Kidney epithelial cell (primary cell): ENCODE measurements at places on chromosomes 6 and 20. TPM values are rescaled to one million over a fixed set of nuclear protein-coding genes. Genes with fewer than 3 reads are reported as not detected.

The OR2B6 gene
- total RNA-seq = not detected in 2 replicates

DNA sequence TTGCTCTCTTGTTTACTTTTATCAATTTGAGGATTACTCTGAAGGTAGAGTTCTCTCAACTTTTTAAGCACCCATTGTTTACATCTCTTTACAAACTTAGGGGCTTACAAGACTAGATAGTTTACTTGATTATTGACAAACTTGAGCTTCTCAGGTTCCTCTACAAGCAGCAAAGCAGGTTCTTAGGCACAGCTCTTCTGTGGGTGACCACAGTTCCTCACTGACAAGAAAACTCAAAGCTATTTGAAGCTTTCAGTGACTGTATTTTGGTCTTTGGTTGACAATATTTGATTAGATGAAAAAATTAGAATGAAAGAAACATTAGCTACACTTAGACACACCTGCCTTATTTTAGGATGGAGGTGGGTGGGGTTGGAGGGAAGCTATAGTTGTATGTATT is 327.3 kb upstream of the RUNX2 start:
- DNase-seq = no peak

The HMGCLL1 gene
- 0.07 and 0.25 TPM in 2 replicates for total RNA-seq

DNA sequence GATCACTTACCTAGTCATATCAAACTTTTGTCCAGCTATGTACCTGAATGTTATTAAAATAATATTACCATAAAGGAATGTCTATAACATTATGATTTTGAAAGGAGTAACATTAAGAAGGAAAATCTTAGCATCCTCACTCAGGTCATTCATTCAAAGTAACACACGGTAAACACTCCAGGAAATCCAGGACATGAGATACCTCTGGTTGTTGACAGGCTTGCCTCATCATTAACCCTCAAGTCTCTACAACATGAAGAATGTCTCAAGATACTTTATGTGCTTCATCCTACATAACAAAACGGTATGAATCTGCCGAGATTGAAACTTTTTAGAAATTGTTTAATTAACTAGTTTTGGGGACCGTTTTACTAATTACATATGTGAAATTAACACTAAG is 690 bp upstream of the FILIP1 start:
- DNase-seq = no peak

GRCh38 chr6:151876122-151876521 is 68.6 kb downstream of the ESR1 start:
- DNase-seq = no peak

DNA sequence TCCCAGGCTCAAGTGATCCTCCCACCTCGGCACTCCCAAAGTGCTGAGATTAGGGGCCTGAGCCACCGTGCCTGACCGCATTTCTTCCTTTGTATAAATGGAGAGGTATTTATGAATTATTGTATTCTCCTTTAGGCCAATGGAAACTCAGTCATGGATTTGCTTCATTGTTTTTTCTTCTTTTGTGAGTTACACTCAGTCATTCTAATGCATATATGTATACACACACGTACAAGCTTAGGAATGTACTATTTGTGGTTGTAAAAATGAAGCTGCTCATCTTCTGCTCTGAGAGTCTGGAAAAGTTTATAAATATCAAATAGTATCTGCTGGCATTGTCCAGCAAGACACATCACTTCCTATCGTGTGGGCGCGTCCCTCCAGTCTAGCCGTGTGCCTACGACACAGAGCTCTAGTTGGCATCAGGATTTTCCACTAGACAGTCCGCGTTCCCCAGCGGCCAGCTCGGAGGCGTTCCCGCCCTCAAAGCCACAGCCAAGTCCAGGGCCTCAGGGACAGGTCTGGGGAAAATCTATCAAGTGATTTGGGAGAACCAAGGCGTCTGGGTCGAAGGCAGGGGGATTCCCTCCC is 215.2 kb downstream of the NFATC2 start:
- DNase-seq = no peak

The SYNE1 gene
- total RNA-seq = 43.1 and 67.9 TPM in 2 replicates

GRCh38 chr6:8627085-8627861 is 191.9 kb upstream of the SLC35B3 start:
- peak; percentile 38 for DNase-seq

DNA sequence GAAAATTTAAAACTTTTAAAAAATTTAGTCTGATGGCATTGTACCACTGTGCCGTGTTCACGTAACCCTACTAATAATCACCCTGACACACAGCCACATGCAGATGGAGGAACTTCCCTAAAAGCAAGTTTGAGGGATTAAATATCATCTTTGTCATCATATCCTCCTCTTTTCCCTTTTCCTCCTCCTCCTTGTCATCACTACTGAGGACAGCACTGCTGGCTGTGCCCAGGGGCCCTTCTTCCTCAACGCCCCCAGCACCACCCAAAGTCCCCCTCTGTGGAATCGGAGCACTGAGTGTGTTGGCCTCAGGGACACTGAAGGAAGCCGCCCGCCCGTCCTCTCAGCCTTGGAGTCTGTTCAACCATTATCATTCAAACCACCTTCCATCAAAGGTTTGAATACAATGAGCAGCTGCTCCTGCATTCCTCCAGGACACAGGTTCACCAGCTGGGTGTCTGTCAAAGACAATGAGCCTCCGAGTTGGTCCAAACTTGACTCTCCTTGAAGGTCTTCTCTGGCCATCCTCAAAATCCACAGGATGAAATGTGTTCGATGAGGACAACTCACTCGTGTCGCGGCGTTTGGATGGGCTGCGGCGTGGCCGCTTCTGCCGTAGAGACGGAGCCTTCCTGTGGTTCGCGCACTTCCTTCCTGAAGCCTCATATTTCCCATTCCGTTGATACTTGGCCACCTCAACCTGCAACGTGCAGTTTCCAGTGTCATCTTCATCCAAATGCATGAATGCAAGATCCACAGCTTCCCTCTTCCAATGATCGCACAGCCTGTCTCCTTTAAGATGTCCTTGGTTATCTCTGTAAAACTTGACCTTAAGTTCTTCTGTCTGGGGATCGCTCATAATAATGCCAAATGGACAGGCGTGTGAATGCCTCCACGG is 23.3 kb downstream of the NQO2 start:
- DNase-seq = no peak

GRCh38 chr6:17628873-17629272 is 28.8 kb downstream of the FAM8A1 start:
- no peak for DNase-seq

- DNase-seq = no peak
Observed at GRCh38 chr6:152975204-152975915, 7.5 kb downstream of the FBXO5 start.

DNA sequence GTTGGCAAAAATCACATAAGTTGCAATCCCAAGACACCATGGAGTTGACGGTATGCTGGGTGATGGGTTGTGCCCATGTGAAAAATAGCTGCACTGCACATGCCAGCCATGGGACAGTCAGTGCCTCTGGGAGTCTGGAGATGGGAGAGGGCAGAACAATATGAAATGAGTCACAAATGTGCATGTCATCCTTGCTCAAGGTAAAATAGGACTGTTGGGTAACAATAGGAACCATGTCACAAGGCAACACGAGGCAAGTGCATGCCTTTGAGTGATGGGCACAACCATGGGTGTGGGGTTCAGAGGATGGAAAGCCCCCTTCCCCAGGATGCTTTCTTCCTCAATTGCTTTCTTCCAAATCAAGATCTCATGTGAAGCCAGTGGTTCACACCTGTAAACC is 70.5 kb upstream of the PIM1 start:
- DNase-seq = no peak

DNA sequence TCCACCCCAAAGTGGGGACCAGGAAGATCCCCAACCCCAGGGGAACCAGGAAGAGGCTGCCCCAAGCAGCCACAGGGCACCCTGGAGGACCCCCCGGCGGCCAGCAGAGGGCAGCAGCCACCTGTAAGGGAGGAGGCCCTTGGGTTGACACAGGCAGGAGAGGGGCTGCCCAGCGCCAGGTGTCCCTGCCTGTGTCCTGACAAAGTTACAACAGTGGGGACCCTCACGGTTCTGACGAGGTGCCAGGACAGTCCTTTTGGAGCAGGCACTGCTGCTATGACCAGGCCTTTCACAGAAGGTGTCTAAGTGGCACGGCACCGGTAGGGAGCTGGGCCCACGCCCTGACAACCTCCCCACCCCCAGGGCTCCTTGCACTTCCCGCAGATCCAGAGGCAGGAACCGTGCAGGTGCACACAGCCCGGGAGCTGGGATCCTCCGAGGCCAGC is 176.7 kb downstream of the BMP7 start:
- no peak for DNase-seq

The ISM1 gene
- total RNA-seq = 0.27 TPM in 1 of 2 replicates, not detected in the other

The ADGRF4 gene
- total RNA-seq = 5.5 and 7.7 TPM in 2 replicates

The LAMA5 gene
- total RNA-seq = 359 and 455 TPM in 2 replicates

- DNase-seq = no peak
Observed at GRCh38 chr20:37419307-37419706, 73.4 kb downstream of the SRC start.

DNA sequence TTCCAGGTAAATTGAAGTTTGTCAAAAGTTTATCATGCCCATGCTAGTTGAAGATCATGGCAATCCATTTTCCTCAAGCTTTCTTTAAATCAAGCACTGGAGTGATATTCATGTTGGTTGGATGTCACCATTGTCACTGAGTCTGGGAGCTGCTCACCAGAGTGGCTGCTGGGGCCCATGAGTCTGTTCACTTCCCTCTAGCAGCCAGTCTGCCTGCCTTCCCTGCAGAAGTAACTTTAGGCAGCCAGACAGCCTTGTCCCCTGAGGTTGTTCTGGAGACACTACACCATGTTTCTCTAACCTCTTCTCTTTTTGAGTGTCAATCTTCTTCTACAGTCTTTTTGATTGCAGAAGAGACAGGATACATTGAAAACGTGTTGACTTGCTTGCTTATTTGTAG is 5.5 kb downstream of the SIRT5 start:
- DNase-seq = no peak

DNA sequence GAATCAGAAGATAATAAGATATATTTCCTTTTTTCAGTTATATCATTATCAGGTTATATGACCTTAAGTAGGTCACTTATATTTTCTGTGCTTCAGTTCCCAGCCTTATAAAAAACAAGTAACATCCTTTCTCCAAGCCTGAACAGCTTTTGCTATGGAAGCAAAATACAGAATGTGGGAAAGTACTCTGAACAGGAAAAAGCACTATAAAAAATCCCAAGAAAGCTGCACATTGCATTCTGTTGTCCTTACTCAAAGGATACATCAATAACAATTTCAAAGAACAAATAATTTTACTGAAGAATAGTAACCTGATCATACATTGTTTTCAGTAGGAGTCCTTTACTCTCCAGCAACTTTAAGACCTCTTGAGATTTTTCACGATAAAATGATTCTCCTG is 56.4 kb downstream of the SLC35A1 start:
- DNase-seq = no peak

The BTBD3 gene
- total RNA-seq = 31.6 and 39.8 TPM in 2 replicates

DNA sequence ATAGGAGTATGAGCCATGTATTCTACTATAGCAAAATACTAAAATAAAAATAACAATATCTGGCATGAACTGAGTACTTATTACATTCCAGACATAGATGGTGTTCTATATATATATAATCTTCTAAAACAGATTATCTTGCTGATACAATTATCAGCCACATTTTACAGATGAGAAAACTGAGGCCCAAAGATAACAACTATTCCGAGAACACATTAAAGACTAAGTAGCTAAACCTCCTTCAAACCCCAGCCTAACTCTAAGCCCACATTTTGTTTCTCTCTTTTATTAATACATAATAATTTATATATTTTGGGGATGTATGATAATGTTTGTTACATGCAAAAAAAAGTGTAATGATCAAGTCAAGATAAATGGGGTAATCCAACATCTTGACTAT is 98.7 kb upstream of the RUNX2 start:
- no peak for DNase-seq

The FAM162B gene
- total RNA-seq = 0.14 and 0.25 TPM in 2 replicates

The CRISP3 gene
- total RNA-seq = not detected in 2 replicates

- no peak for DNase-seq
Observed at GRCh38 chr6:72417759-72418158, 204.1 kb upstream of the KCNQ5 start.

The FGD2 gene
- 0.04 and 0.68 TPM in 2 replicates for total RNA-seq

The TSPO2 gene
- total RNA-seq = not detected in 2 replicates

DNA sequence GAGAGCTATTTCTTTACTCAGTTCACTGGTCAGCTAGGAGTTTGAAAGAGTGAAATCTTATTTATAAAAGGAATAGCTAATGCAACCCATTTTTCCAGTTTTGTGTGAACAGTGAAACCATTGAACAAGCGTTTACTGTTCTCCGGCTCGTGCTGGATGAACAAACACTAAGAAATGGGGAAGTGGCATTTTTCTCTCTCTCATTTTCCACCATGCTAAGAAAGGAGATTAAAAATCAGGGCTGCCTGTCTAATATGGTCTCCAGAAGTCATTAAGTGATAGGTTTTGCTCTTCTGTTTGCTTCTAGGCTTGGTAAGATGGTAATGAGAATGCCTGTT is 774 bp upstream of the SFT2D1 start:
- DNase-seq = no peak

- no peak for DNase-seq
Observed at GRCh38 chr6:81906041-81906440, 153.6 kb upstream of the TENT5A start.

DNA sequence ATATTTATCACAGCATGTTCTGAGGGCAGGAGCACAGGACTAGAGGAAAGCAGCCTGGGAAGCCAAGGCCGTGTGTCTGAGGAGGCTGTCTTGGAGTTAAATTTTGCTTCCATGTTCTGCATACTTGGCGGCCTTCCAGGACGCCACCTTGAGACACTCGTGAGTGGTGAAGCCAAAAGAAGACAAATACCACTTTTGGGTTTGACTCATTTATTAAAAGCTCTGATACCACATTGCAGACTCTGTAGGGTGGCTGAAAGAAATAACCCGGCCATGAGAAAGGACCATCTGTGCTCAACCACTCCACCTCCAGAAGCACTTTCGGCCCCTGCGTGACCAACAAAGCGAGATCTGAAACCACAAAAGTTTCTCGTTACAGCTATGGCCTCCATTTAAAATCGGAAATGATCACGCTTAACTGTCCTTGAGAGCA is 120.0 kb downstream of the TMEM242 start:
- DNase-seq = no peak

The SS18L1 gene
- total RNA-seq = 9.6 and 15.9 TPM in 2 replicates

DNA sequence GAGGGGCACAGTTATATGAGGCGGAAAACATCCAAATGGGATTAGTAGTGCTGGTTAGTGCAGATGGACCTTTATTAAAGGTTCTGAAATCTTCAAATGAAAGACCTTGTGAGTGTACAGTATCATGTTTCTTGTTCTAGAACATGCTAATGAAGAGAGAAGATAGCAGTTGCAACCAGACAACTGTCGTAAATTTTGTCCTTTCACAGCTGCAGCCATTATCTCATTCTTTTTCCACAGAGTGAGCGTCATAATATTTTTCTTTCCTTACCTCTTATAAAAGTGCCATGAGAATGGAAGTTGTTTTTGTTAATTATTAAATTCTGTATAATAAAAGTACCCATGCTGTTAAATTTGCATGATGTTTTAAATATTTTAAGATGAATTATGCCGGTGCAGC is 4.4 kb upstream of the C6orf163 start:
- no peak for DNase-seq

GRCh38 chr6:108734271-108734922 is 113.8 kb upstream of the ARMC2 start:
- DNase-seq = no peak

The POPDC3 gene
- total RNA-seq = 0.58 and 0.82 TPM in 2 replicates

GRCh38 chr6:1131285-1132079 is 180.4 kb upstream of the FOXQ1 start:
- peak; percentile 96 for DNase-seq
